Esophagus squamous epithelium (tissue), 5 donors: ENCODE measurements at places on chromosomes 6 and 20.

DNA sequence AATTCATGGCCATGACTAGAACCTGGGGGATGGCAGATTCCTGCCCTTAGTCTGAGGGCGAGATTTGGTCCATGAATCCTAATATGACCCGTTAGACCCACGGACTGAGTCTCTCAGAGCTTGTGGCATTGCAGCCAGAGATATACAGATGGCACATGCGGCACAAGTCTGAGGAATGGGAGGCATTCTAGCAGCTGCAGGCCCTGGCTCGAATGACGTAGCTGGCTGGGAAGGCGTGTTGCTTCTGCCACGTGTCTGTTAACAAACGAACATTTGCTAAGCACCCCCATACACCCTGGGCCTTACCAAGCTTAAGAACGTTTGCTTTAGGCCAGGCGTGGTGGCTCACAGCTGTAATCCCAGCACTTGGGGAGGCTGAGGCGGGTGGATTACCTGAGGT lies 68.0 kb downstream of the CD164 start:
- no peak for DNase-seq

DNA sequence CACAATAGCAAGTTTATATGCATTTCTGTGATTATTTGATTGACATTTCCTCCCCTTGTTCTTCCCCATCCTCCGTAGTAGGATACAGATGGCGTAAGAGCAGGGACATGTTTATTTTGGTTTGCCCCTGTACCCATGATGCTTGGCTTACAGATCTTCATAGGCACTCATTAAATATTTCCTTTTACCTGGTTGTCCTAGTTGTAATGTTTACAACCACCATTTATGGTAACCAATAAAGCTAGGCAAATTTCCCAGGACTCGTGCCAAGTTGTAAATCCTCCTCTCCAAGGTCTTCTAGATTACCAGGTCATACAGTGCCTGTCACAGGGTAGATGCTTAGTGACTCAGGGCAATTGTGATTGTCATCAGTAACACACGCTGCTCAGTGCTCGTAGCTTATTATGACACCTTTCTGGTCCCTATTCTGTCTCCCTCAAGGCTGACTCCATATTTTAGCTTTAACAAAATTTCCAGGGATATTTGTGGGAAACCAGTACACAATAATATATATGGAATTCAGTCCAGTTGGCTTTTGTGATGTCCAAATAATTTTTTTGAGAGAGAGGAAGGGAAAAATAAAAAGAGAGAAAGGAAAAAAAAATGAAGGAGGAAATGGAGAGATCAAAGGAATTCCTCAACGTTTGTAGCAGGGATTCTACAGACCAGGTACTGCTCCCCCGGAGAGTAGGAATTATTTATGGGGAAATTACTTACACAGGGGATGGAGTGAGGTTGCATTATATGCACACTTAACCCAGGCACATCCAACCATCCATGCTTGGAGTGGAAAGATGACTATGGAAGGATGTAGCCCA lies 24.6 kb downstream of the CYP24A1 start:
- DNase-seq, result no peak

DNA sequence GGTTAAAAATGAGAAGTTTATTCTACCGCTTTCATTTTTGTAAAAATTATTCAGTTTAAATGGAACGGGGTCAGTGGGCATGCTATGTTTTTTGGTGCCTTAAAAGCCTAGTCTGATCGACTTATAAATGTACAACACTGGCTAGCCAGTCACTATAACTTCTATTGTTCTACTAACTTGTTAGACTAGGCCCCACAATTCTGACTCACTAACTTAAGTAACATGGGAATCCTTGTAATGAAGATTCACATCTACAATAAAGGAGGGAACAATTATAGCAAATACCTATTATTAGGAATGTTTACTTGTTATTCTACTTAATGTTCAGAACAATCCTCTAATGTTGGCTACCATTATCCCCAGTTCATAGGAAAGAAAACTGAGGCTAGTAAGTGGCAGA lies 28.5 kb downstream of the REPS1 start:
- no peak for DNase-seq

- DNase-seq, result no peak
These were observed 64.2 kb upstream of the SLC35B3 start for GRCh38 chr6:8499540-8499939.

GRCh38 chr20:42484335-42484734 lies 705.4 kb downstream of the PTPRT start:
- DNase-seq, result no peak

DNA sequence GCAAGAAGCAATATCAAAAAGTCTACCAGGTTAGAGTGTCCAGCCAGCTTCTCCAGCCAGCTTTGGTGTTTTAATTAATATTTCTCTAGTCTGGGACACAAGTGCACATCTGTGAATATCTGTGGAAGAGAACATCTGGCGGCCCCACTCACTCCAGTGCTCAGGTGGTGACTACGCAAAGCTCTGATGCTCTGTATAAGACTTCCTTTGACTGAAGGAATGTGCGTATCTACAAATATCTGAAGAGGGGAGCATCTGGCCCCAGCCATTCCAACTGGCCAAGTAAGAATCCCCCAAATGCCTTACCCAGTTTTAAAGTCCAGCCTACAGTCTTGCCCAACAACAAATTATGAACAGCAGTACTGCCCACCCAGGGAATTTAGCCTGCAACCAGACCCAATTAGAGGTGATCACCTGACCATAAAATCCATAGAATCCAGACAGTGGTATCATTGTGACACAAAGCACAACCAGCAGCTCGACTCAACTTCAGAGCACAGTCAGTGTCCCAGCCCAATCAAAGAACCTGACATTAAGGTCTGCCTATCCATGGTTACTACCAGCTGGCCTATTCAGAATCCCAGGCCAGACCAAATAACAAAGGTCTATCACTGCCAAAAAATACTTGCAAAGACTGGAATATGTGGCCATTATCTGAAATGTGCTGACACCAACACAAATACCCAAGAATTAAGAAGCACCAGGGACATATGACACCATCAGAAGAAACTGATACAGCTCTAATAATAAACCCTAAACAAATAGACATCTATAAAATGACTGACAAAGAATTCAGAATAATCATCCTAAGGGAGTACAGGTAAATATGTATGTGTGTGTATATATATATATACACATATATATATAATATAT lies 76.1 kb upstream of the MANEA start:
- no peak for DNase-seq

DNA sequence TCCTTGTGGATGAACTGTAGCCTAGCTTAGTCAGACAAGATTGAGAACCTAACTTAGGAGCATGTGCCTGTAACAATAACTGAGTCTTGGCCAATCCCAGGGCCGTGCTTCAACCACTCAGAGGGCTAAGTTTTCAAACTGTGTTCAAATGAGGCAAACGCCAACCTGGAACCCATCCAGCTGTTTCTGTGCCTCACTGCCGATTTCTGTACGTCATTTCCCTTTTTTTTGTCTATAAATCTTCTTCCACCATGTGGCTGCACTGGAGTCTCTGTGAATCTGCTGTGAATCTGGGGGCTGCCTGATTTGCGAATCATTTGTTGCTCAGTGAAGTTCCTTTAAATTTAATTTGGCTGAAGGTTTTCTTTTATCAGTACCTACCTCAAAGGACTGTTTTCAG lies 115.0 kb upstream of the CHD6 start:
- DNase-seq, result no peak

GRCh38 chr6:72825315-72825911 lies 203.5 kb downstream of the KCNQ5 start:
- no peak for DNase-seq

DNA sequence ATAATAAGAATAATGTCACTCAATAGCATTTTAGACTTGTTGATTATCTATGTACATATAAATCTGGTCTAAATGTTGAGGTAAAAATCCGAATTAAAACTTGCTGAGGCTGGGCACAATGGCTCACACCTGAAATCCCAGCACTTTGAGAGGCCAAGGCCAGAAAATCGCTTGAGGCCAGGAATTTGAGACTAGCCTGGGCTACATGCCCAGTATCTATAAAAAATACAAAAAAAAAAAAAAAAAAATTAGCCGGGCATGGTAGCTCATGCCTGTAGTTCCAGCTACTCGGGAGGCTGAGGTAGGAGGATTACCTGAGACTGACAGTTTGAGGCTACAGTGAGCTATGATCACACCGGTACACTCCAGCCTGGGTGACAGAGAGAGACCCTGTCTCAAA lies 34.2 kb upstream of the SUPT3H start:
- no peak for DNase-seq

GRCh38 chr20:57163041-57163440 lies 103.4 kb downstream of the BMP7 start:
- DNase-seq, result no peak
